T-helper 2 cell treated with Interferon-gamma antibody and Interleukin-4, amounts not matched to agents 100 ng/mL and 5 ng/mL, for 36 hours (primary cell): ENCODE measurements at places on chromosomes 16 and 17. TPM values are rescaled to one million over a fixed set of nuclear protein-coding genes. Genes with fewer than 3 reads are reported as not detected.

ATP6V0A1 gene
- 7.8 and 11.4 TPM in 2 replicates for total RNA-seq

AANAT gene
- 0.32 TPM in 1 of 2 replicates, not detected in the other for total RNA-seq

TBC1D3H gene
- total RNA-seq, result not detected in 2 replicates

KRT33A gene
- not detected in 2 replicates for total RNA-seq

CAPNS2 gene
- 0.25 and 0.27 TPM in 2 replicates for total RNA-seq

OMG gene
- 0.52 and 0.75 TPM in 2 replicates for total RNA-seq

PRAC2 gene
- not detected in 2 replicates for total RNA-seq

CCL17 gene
- total RNA-seq, result not detected in 2 replicates

GLIS2 gene
- total RNA-seq, result 0.64 and 0.77 TPM in 2 replicates

KRTAP9-2 gene
- not detected in 2 replicates for total RNA-seq

KRT25 gene
- total RNA-seq, result not detected in 2 replicates

TRPV3 gene
- total RNA-seq, result 0.27 and 0.41 TPM in 2 replicates

TBC1D3G gene
- not detected in 2 replicates for total RNA-seq

C1QTNF8 gene
- total RNA-seq, result not detected in 2 replicates

TMEM88 gene
- 0.57 and 0.82 TPM in 2 replicates for total RNA-seq

CYLD gene
- total RNA-seq, result 263 and 268 TPM in 2 replicates

DNAH9 gene
- not detected in 2 replicates for total RNA-seq

SLC52A1 gene
- 0.16 and 0.30 TPM in 2 replicates for total RNA-seq

LRRC36 gene
- total RNA-seq, result not detected in 2 replicates

TP53TG3D gene
- total RNA-seq, result not detected in 2 replicates

XPO6 gene
- total RNA-seq, result 206 and 214 TPM in 2 replicates

ASPA gene
- total RNA-seq, result not detected in 2 replicates

CRAMP1 gene
- total RNA-seq, result 26.4 and 29.4 TPM in 2 replicates

KIF18B gene
- 83.6 and 84.5 TPM in 2 replicates for total RNA-seq

SMIM36 gene
- not detected in 2 replicates for total RNA-seq

FBXO39 gene
- total RNA-seq, result 1.6 TPM in 2 replicates
